ENCODE measurements at places on chromosomes 16 and 17. TPM values are rescaled to one million over a fixed set of nuclear protein-coding genes. Genes with fewer than 3 reads are reported as not detected.

Gene CD7
- total RNA-seq, result 1.7 TPM

Gene MYH8
- not detected for total RNA-seq

Gene HAS3
- total RNA-seq, result 6.0 TPM

Gene MMP2
- 36.7 TPM for total RNA-seq

Gene UNK
- total RNA-seq, result 17.9 TPM

Gene BIRC5
- total RNA-seq, result 152 TPM

Gene LCAT
- 5.2 TPM for total RNA-seq

Gene GCSH
- total RNA-seq, result 54.5 TPM

Gene EPOP
- 6.2 TPM for total RNA-seq

Gene ABCA10
- total RNA-seq, result not detected

Gene ZSCAN10
- total RNA-seq, result 217 TPM

Gene PLA2G10
- not detected for total RNA-seq

Gene KRT24
- total RNA-seq, result not detected
